ENCODE measurements at places on chromosomes 2 and 18.

DNA sequence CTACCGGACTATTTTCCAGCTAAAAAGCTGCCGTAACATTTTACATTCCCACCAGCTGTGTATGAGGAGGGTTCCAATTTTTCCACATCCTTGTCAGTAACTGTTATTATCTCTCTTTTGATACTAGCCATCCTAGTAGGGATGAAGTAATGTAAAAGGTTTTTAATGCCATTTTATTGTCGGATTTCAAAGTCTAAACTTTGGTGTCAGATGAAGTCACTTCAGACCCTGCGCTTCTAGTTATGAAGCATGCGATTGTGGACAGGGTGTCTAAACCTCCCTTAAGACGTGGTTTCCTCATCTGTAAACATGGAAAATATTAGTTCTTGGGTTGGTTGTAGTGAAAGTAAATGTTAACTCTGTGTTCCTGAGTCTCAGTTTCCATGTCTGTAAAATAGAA, 4.7 kb downstream of the DGKD start:
- H3K4me3 ChIP-seq, result peak overlapping the region; percentile 91
- no peaks in the 10 kb centered on the region for H3K27me3 ChIP-seq
- H3K4me1 ChIP-seq, result peaks cover 64% of the 10 kb centered on the region
- no peak for DNase-seq
- H3K36me3 ChIP-seq, result peaks cover 25% of the 10 kb centered on the region
- peak overlapping the region; percentile 76 for H3K27ac ChIP-seq

DNA sequence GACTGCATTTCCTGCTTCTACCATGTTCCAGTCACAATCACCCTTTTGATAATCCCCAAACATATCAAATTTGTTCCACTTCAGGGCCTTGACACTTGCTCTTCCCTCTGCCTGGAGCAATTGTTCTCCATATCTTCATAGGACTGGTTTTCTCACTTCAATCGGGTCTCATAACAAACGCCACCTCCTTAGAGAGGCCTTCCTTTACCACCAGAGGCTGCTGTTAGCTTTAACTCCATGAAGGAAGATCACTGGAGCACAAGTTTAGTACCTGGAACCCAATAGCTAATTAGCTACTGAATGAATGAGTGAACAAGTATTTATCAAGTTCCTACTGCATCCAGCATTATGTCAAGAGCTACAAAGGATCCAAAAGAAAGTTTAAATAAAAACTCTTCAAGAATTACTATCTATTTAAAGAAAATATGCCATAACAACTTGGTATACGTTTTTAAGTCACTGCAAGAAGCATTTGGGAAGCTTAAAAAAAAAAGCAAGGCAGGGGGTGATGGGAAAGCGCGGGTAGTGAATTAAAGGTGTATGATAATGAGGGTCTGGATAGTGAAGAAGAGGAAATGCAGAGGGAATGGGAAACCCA, 58.8 kb downstream of the BAZ2B start:
- DNase-seq, result no peak
- no peak overlapping the region for H3K4me3 ChIP-seq
- no peaks in the 10 kb centered on the region for H3K27me3 ChIP-seq
- no peaks in the 10 kb centered on the region for H3K36me3 ChIP-seq
- no peak overlapping the region for H3K27ac ChIP-seq

DNA sequence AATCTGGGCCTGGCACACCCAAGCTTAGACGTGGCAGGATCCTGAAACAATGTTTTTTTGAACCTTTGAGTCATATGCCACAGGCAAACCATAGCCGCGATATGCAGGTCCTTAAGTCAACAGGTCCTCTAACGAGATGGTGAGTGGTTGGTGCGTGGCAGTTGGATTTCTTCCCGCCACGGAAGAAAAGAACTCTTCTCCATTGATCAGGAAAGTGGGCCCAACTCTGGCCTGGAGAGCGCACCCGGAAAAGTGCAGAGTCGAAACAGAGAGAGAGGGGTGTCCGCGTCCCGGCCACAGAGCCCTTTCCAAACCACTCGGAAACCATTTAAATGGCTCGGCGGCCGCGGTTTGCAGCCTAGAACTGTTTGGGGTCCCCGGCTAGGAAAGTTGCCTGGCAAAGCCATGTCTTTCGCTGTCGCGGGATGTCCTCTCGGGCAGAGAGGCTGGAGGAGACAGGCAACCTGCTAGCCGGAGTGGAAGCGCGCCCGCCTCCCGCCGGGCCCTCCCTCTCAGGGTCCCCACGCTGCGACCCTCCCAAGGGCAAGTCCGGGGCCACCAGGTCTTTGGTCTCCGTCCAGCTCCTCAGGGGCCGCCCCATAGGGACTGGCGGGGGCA, 777 bp downstream of the GALNT3 start:
- no peaks in the 10 kb centered on the region for H3K27me3 ChIP-seq
- H3K4me1 ChIP-seq, result peaks cover 20% of the 10 kb centered on the region
- H3K4me3 ChIP-seq, result peak overlapping the region; percentile 92
- H3K36me3 ChIP-seq, result peaks cover 12% of the 10 kb centered on the region
- peak overlapping the region; percentile 90 for H3K27ac ChIP-seq
- no peak for DNase-seq

DNA sequence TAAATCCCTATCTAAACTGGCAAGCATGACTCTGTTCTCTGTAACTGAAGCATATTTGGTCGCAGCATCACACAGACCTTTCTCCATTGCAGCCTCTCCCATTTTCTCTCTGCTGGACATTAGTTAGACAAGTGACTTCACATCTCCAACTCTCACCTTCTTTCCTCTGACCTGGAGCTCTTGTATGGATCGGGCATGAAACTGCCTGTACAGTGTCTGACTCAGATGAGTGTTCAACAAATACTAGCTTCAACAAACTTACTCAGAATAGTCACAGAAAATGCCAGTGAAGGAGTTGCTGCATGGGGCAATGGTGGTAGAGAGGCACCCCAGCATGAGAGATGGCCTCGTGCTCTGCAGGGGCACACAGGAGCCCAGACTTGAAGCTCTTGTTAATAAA, 104.7 kb upstream of the COPS8 start:
- peaks cover 45% of the 10 kb centered on the region for H3K27me3 ChIP-seq
- H3K27ac ChIP-seq, result no peak overlapping the region
- no peaks in the 10 kb centered on the region for H3K4me1 ChIP-seq
- no peak overlapping the region for H3K4me3 ChIP-seq
- no peaks in the 10 kb centered on the region for H3K36me3 ChIP-seq
- DNase-seq, result no peak

- H3K4me3 ChIP-seq, result peak overlapping the region; percentile 40
- H3K36me3 ChIP-seq, result peaks cover 3% of the 10 kb centered on the region
- H3K27me3 ChIP-seq, result peaks cover 22% of the 10 kb centered on the region
- no peak for DNase-seq
These were observed 1.0 kb downstream of the ALKAL2 start for GRCh38 chr2:286774-287392.

- H3K27ac ChIP-seq, result no peak overlapping the region
- H3K27me3 ChIP-seq, result no peaks in the 10 kb centered on the region
- peaks cover 3% of the 10 kb centered on the region for H3K36me3 ChIP-seq
- no peaks in the 10 kb centered on the region for H3K4me1 ChIP-seq
- no peak for DNase-seq
These were observed 40.9 kb downstream of the TMEM247 start for GRCh38 chr2:46520130-46520711.

DNA sequence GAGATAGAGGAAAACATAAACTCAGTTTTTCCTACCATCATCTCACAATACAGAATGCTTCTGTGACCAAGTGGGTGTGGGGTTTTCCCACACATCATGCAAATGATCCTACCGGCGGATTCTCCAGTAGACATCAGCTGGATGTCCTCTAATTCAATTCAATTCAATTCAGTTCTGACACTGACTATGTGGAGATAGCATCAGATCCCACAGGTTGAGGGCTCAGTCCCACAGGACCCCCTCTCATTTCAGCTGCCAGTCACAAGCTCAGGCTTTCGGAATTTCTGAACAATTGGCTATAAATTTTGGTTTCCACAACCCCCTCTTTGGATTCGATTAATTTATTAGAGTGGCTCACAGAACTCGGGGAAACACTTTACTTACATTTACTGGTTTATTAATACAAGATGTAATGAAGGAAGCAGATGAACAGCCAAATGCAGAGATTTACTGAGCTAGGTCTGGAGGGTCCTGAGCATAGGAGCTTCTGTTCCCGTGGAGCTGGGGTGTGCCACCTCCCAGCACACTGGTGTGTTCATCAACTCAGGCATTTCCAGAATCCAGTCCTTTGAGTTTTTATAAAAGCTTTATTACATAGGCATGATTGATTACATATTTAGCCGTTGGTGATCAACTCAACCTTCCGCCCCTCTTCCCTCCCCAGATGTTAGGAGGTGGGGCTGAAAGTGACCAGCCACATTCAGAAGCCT, 350.1 kb downstream of the MYCN start:
- no peaks in the 10 kb centered on the region for H3K27me3 ChIP-seq
- H3K27ac ChIP-seq, result no peak overlapping the region
- no peak for DNase-seq
- H3K36me3 ChIP-seq, result no peaks in the 10 kb centered on the region
- no peaks in the 10 kb centered on the region for H3K4me1 ChIP-seq
- no peak overlapping the region for H3K4me3 ChIP-seq

DNA sequence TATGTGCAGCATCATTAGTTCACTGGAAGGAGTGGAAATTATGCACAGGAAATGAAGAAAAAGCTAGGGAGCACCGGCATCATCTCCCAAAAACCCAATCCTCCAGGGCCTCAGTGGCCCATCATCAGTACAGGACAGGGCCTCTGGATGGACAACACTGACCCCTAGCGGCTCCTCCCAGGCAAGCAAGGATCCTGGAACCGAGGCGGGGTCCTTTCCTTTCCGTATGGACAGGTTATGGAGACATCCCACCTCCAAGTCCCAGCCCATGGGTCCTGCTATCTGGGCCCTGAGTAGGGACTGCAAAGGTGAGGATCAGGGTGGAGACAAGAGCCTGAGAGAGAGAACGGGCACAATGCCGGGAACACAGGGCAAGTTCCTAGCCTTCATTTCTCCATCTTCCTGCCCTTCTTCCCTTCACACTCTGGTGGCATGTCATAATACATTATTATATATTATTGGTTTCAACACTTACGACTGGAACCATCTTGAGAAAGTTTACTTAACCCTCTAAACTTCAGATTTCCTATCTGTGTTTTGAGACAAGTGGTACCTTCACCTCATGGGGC, 68.2 kb downstream of the ZNF516 start:
- H3K27ac ChIP-seq, result no peak overlapping the region
- no peak overlapping the region for H3K4me3 ChIP-seq
- peaks cover 4% of the 10 kb centered on the region for H3K36me3 ChIP-seq

GRCh38 chr18:67001052-67001451, 397.2 kb upstream of the CDH19 start:
- no peaks in the 10 kb centered on the region for H3K4me1 ChIP-seq
- H3K27ac ChIP-seq, result no peak overlapping the region
- no peaks in the 10 kb centered on the region for H3K36me3 ChIP-seq
- no peak overlapping the region for H3K4me3 ChIP-seq
- no peak for DNase-seq

- no peak for DNase-seq
- H3K36me3 ChIP-seq, result peaks cover under 1% of the 10 kb centered on the region
- no peak overlapping the region for H3K4me3 ChIP-seq
- peaks cover 11% of the 10 kb centered on the region for H3K4me1 ChIP-seq
- H3K27ac ChIP-seq, result no peak overlapping the region
- H3K27me3 ChIP-seq, result no peaks in the 10 kb centered on the region
These were observed 5.3 kb downstream of the SPC25 start for GRCh38 chr2:168884975-168885374.

DNA sequence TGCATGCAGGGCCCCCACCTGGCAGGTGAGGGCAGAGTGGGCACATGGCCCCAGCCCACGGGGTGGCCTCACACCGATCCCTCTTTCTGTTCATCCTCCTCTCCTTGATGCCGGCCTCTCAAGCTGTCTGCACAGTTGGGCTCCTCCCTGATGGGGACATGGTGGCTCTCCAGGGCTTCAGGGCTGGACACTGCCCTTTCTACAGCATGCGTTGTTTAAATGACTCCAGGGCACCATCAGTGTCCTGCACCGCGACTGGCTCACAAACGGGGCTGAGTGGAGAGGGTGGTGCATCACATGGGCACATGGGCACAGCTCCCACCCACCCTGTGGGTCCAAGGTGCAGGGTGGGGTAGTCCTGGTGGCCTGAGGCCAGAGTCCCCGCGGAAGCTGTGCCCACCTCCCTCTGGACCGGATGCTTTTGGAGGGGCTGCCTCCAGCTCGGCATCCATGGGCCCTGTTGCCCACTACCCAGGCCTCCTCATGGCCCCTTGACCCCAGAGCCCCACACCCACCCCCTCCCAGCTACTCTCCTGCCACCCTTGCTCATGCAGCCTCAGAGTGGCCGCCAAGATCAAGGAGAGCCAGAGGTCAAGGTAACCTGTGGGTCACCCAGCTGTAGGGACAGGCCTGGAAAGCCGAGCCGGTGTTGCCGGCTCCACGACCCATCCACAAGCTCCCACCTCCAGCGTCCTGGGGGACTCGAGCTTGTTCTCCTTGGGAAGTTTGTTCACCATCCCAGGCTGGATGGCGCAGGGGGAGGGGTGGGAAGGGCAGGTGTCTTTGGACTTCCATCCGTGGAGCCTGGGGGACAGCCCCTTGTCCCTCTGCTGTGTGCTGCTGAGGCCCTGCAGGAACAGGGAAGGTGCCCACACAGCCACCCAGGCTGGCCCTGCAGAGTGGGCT, 12.3 kb upstream of the SNED1 start:
- DNase-seq, result no peak
- peaks cover 13% of the 10 kb centered on the region for H3K27me3 ChIP-seq
- no peak overlapping the region for H3K4me3 ChIP-seq
- H3K36me3 ChIP-seq, result no peaks in the 10 kb centered on the region
- peaks cover 2% of the 10 kb centered on the region for H3K4me1 ChIP-seq

- H3K27me3 ChIP-seq, result no peaks in the 10 kb centered on the region
- no peaks in the 10 kb centered on the region for H3K36me3 ChIP-seq
- no peaks in the 10 kb centered on the region for H3K4me1 ChIP-seq
These were observed 652.4 kb downstream of the STK39 start for GRCh38 chr2:167595021-167595420.

- peaks cover 6% of the 10 kb centered on the region for H3K4me1 ChIP-seq
- no peak for DNase-seq
- H3K27me3 ChIP-seq, result no peaks in the 10 kb centered on the region
- H3K4me3 ChIP-seq, result no peak overlapping the region
- no peaks in the 10 kb centered on the region for H3K36me3 ChIP-seq
These were observed 267.7 kb downstream of the PRKCE start for GRCh38 chr2:45919160-45919650.

DNA sequence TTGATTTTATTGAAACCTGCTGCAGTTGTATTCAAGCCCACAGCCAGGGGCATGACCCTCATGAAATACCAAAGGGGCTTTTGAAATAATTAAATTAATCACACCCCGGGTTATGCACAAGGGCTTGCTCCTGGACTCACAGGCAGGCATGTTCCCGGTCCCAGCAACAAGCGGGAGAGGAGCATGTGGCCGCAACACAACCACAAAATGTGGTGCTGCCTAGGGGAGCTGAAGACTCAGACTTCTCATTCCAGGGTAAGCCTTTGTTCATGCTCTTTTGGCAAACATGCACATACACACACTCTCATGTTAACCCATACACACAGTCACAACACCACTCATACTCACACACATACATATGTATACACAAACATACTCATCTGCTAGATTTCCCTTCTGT, 233.7 kb upstream of the SMAD2 start:
- peaks cover 9% of the 10 kb centered on the region for H3K27me3 ChIP-seq
- H3K4me1 ChIP-seq, result peaks cover 10% of the 10 kb centered on the region
- H3K27ac ChIP-seq, result no peak overlapping the region
- no peak overlapping the region for H3K4me3 ChIP-seq

Data from effector memory CD8-positive, alpha-beta T cell (primary cell).